ENCODE measurements at places on chromosomes 13 and 19. TPM values are rescaled to one million over a fixed set of nuclear protein-coding genes. Genes with fewer than 3 reads are reported as not detected.

DNA sequence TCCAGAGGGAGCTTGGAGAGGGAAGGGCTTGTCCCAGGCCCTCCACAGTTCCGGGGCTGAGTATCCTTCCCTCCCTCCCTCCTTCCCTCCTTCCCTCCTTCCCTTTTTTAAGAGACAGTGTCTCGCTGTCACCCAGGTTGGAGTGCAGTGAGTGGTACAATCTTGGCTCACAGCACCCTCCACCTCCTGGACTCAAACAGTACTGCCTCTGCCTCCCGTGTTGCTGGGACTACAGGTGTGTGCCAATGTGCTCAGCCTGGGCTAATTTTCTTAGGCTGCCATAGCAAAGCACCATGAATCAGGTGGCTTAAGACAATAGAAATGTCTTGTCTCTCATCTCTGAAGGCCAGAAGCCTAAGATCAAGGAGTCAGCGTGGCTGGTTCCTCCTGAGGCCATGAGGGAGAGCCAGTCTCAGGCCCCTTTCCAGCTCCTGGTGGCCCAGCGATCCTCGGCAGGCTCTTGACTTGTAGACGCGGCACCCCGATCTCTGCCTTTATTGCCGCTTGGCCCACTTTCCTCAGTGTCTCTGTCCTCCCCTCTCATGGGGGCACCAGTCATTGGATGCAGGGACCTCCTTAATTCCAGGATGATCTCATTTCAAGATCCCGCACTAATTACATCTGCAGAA lies 47.5 kb downstream of the CRTC1 start:
- DNase-seq, result no peak

The KLK2 gene
- total RNA-seq, result not detected

The MAB21L1 gene
- total RNA-seq, result 0.56 TPM

The PEAK3 gene
- 3.1 TPM for total RNA-seq

- peak; percentile 48 for DNase-seq
These were observed 6.0 kb upstream of the CCER2 start for GRCh38 chr19:38917921-38918491.

- DNase-seq, result no peak
These were observed 577 bp downstream of the ZNF181 start for GRCh38 chr19:34734537-34735103.

DNA sequence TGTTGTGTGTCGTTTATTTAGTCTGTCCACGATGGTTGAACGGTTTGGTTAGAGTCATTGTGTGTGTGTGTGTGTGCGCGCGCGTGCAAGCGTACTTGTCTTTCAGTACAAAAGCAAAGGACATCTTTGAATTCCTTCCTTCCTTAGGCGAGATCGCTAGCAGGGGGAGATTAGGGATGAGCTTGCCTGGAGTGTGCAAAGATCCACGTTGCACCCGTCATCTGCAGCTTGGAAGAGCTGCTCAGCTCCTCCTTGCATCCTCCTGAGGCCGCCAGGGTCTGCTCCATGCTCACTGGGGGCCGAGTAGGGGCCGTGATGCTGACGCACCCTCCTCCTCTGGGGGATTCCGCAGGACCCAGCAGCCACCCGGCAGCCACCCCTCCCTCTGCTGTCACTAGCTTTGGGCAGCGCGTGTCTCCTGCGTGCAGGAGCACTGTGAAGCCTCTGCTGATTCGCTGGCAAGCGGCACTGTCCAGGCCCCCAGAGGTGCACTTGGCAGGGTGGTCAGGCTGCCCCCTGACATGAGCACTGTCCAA lies 137.3 kb downstream of the KDM4B start:
- DNase-seq, result no peak

- no peak for DNase-seq
These were observed 8.3 kb downstream of the C19orf53 start for GRCh38 chr19:13782537-13782936.

GRCh38 chr13:26908126-26908525 lies 147.5 kb upstream of the GPR12 start:
- DNase-seq, result no peak

GRCh38 chr19:1649706-1650649 lies 2.4 kb downstream of the TCF3 start:
- DNase-seq, result no peak

The SLC6A16 gene
- 2.1 TPM for total RNA-seq

The DGKH gene
- 3.9 TPM for total RNA-seq

The CCDC106 gene
- 24.2 TPM for total RNA-seq

GRCh38 chr13:51559946-51560735 lies 24.1 kb upstream of the WDFY2 start:
- no peak for DNase-seq

The CNMD gene
- total RNA-seq, result not detected

DNA sequence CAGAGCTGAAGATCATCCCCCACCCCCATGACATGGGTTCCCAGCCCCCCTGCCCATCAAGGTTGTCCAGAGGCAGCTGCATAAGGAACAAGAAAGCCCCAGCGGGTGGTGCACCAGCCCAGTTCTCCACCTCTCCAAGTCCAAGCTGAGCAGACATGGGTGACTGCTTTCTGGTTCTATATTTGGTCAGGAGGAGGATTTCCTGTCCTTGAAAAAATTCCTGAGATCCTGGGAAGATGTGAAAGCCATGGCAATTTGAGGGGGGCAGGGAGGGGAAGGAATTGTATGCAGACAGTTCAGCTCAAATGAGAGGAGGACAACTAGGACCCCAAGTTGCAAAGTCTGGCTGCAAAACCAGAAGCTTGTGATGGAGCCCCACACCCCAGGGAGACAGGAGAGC lies 55.4 kb upstream of the ADGRE5 start:
- DNase-seq, result no peak

DNA sequence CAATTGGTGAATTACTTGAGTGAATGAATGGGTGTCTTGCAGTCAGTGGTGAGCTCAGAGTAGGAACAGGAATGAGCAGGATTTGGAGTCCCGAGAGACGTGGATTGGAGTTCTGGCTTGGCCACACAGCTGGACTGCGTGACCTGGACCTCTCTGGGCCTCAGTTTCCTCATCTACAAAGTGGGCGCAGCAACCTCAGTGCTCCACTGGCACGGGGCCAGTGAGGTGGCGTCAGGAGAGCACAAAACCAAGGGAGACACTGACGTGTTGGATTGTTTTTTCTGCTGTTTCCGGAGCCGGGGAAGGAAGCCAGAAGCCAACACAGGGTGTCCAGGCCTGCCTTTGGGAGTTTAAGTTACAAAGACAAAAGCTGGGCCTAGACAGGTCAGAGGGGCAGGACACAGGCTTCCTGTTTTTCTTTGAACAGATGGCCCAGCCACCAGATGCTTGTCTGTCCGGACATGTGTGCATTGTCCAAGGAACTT lies 6.5 kb upstream of the DOCK6 start:
- DNase-seq, result peak; percentile 91

The KCTD12 gene
- 37.1 TPM for total RNA-seq

The BCL3 gene
- 14.9 TPM for total RNA-seq

GRCh38 chr19:1806184-1807029 lies 5.7 kb downstream of the ATP8B3 start:
- DNase-seq, result no peak

DNA sequence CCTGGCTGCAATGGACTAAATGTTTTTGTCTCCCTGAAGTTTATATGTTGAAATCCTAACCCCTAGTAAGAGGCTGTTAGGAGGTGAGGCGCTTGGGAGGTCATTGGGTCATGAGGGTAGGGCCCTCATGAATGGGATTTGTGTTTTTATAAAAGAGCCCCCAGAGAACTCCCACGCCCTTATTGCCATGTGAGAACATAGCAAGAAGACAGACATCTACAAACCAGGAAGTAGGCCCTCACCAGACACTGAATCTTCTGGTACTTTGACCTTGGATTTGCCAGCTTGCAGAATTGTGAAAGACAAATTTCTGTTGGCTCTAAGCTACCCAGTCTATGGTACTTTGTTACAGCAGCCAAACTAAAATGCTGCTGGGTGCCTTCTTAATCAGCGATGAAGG lies 96.1 kb upstream of the SPATA13 start:
- no peak for DNase-seq

The ATP4B gene
- not detected for total RNA-seq

- no peak for DNase-seq
These were observed 16.0 kb upstream of the PRR19 start for GRCh38 chr19:42285988-42286348.

GRCh38 chr19:2750808-2751437 lies 11.1 kb upstream of the SLC39A3 start:
- DNase-seq, result no peak

- no peak for DNase-seq
These were observed 822.5 kb upstream of the SLITRK5 start for GRCh38 chr13:86848716-86849115.

Measured in right cardiac atrium (tissue), 5 donors.